Spleen (tissue), 13 donors: ENCODE measurements at places on chromosomes 12 and 14. TPM values are rescaled to one million over a fixed set of nuclear protein-coding genes. Genes with fewer than 3 reads are reported as not detected.
A peak's percentile ranks its signal among the peaks of the same experiment; 100 is the strongest.

Gene DIABLO
- 30.5 TPM for total RNA-seq

Gene CLEC2D
- 76.2 TPM for total RNA-seq

Gene TAS2R9
- not detected for total RNA-seq

Gene KRT74
- total RNA-seq: not detected

Gene RAD9B
- 1.4 TPM for total RNA-seq

Gene TC2N
- 37.0 TPM for total RNA-seq

Gene TESPA1
- 13.7 TPM for total RNA-seq

- peak overlapping the region; percentile 81 for H3K27ac ChIP-seq
- H3K4me1 ChIP-seq: peaks cover 38% of the 10 kb centered on the region
- no peaks in the 10 kb centered on the region for H3K27me3 ChIP-seq
- H3K4me3 ChIP-seq: no peak overlapping the region
- no peak for DNase-seq
- no peaks in the 10 kb centered on the region for H3K36me3 ChIP-seq
These were observed 24.5 kb downstream of the JDP2 start for GRCh38 chr14:75452324-75452723.

DNA sequence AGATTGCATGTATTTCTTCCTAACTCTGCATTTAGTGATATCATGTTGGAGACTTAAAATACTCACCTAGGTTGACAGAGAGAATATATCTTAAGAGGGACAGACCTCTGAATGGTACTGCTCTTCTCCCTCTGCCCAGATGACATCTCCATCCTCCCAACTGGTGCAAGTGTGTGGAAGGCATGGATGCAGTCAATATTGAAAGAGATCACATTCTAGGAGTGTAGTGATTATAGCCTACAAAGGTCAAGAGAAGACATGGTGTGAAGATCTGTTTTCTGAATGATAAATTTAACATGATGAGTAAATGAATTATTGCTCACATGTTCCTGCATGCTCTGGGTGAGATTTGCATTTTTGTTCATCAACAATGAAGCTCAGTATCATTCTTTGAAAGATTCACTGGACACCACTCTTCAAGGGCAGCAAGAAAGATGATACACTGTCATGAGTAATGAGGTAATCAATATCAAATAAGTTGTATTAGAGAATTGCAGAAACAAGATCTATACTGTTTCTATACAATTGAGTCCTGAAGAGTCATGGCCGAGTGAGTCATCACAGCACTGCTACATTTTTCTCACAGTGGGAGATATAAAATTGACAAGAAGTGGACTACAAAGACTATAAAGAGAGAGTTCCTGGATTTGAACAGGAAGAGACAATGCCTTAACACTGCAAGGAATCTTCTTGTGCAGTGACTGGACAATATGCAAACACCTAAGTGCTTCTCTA is 183.3 kb upstream of the KRR1 start:
- H3K4me1 ChIP-seq: no peaks in the 10 kb centered on the region
- DNase-seq: no peak
- H3K36me3 ChIP-seq: no peaks in the 10 kb centered on the region
- H3K4me3 ChIP-seq: no peak overlapping the region

DNA sequence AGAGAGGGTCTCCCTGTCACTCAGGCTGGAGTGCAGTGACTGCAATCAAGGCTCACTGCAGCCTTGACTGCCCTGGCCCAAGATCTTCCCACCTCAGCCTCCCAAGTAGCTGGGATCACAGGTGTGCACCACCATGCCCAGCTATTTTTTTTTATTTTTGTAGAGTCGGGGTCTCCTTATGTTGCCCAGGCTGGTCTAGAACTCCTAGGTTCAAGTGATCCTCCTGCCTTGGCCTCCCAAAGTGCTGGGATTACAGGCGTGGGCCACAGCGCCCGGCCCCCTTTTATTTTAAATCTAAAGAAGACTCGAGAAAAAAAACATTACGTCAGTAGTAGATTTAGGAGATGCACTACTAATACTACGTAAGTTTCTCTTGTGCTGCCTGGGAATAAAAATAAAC is 14.3 kb downstream of the FOS start:
- H3K27ac ChIP-seq: peak overlapping the region; percentile 97
- peaks cover 33% of the 10 kb centered on the region for H3K4me1 ChIP-seq
- H3K36me3 ChIP-seq: no peaks in the 10 kb centered on the region
- H3K27me3 ChIP-seq: no peaks in the 10 kb centered on the region
- no peak for DNase-seq
- H3K4me3 ChIP-seq: no peak overlapping the region

- H3K4me1 ChIP-seq: no peaks in the 10 kb centered on the region
- no peak overlapping the region for H3K27ac ChIP-seq
- H3K36me3 ChIP-seq: no peaks in the 10 kb centered on the region
- no peak for DNase-seq
- H3K27me3 ChIP-seq: no peaks in the 10 kb centered on the region
These were observed 30.5 kb upstream of the LMNTD1 start for GRCh38 chr12:25583545-25583944.

DNA sequence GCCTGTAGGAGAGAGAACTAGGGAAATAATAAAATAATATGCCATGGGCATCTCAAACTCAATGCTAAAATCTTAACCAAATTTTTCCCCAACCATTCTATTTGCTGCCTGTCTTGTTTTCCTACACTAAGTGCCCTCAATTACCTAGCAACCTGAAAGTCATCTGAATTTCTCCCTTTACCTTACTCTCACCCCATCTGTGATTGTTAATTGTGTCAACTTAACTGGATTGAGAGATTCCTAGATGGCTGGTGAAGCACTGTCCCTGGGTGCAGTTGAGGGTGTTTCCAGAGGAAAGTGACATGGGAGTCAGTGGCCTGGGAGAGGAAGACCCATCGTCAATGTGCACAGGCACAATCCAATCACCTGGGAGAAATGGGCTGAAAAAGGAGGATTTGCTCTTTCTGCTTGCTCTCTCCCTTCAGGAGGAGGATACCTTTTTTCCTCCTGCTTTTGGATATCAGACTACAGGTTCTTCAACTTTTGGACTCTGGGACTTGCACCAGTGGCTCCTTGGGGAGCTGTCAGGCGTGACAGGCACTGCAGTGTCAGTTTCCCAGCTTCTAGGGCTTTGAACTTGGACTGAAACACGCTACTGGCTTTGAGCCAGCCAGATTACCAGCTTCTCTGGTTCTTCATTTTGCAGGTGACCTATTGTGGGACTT is 100.1 kb downstream of the PPP1R12A start:
- no peak for DNase-seq
- no peaks in the 10 kb centered on the region for H3K27me3 ChIP-seq
- peaks cover 24% of the 10 kb centered on the region for H3K4me1 ChIP-seq
- no peak overlapping the region for H3K27ac ChIP-seq
- peaks cover 30% of the 10 kb centered on the region for H3K36me3 ChIP-seq
- no peak overlapping the region for H3K4me3 ChIP-seq

DNA sequence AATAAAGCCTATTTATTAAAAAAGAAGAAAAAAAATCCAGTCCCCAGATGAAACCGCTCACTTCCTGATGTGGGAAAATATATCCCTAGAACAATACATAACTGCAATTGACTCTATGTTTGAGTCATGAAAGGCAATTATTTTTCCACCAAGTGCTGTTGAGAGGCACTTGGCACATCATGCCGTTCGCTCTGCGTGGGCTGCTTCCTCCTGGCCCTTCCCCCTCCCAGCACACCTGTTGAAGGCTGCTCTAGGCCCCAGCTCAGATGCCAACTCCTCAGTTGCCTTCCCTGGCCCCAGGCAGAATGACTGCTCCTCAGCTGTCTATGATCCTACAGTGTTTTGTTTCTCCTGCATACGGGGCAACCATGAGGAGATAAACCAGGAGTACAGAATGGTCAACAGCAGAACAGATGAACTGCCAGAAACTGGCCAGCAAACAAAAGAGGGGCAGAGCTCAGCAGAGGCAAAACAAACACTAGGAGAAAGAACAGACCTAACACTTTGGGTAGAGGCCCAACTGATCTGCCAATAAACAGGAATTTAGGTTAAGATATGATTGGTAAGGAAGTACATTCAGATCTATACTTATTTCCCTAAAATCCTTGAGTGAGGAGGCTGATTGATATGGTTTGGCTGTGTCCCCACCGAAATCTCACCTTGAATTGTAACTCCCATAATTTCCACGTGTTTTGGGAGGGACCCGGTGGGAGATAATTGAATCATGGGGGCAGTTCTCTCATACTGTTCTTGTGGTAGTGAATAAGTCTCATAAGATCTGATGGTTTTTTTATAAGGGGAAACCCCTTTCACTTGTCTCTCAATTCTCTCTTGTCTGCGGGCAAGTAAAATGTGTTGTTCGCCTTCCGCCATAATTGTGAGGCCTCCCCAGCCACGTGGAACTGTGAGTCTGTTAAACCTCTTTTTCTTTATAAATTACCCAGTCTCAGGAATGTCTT is 58.6 kb downstream of the SLC38A1 start:
- H3K27me3 ChIP-seq: no peaks in the 10 kb centered on the region
- H3K4me3 ChIP-seq: no peak overlapping the region
- peak overlapping the region; percentile 72 for H3K27ac ChIP-seq
- peaks cover 100% of the 10 kb centered on the region for H3K4me1 ChIP-seq
- H3K36me3 ChIP-seq: peaks cover 45% of the 10 kb centered on the region
- DNase-seq: peak; percentile 89

- H3K27ac ChIP-seq: no peak overlapping the region
- H3K36me3 ChIP-seq: no peaks in the 10 kb centered on the region
- H3K4me3 ChIP-seq: no peak overlapping the region
- no peaks in the 10 kb centered on the region for H3K27me3 ChIP-seq
- H3K4me1 ChIP-seq: no peaks in the 10 kb centered on the region
These were observed 24.8 kb upstream of the TMEM132D start for GRCh38 chr12:129928643-129929042.

DNA sequence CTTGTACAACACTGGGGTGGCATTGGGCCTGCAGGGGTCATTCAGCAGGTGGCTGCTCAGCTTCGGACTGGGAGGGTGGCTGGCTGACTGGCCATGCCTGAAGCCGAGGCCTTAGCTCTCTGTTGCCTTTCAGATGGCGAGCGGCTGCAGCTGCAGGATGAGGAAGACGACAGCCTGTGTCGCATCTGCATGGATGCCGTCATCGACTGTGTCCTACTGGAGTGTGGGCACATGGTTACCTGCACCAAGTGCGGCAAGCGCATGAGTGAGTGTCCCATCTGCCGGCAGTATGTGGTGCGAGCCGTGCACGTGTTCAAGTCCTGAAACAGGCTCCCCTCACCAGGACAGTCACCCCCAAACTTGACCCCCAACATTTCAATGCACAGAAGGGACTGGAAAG is 23.3 kb downstream of the RNF34 start:
- DNase-seq: no peak
- H3K4me3 ChIP-seq: no peak overlapping the region
- peaks cover 100% of the 10 kb centered on the region for H3K36me3 ChIP-seq
- no peak overlapping the region for H3K27ac ChIP-seq

- no peak overlapping the region for H3K27ac ChIP-seq
- H3K4me3 ChIP-seq: no peak overlapping the region
- no peak for DNase-seq
These were observed 5.9 kb upstream of the RTL1 start for GRCh38 chr14:100909439-100909838.

DNA sequence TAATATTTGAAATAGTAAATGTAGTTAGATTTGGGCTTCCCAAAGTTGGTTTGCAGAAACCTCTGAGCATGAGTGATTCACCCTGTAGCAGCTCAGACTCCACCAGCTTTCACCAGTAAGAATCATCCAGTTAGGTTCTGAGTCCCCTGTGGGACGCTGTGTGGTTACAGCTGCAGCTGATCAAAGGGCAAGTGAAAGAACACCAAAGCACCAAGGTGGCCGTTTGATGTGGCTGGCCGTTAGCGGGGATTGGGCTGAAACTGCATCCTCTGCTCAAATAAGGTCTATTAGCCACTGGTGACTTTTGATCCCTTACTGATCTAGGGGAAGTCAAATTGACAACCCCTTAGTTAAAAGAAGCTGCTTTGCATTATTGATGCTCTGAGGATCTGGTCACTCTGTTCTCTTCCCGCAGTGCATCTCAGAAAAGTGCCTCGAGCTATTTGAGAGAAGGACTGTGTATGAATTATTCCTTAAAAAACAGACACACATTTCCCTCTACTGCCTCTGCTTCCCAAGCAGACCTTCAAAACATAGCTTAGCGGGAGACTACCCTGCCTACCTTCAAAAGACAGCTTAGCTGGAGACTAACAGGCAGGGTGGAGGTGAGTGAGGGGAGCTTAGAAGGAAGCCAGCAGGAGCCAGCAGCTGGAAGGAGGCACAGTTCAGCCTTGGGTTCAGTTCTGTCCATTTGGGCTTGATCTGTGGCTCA is 3.7 kb downstream of the ABHD12B start:
- H3K4me1 ChIP-seq: peaks cover 28% of the 10 kb centered on the region
- no peak for DNase-seq
- no peak overlapping the region for H3K4me3 ChIP-seq
- no peaks in the 10 kb centered on the region for H3K36me3 ChIP-seq

- H3K27ac ChIP-seq: no peak overlapping the region
- H3K4me1 ChIP-seq: no peaks in the 10 kb centered on the region
- H3K27me3 ChIP-seq: no peaks in the 10 kb centered on the region
- DNase-seq: no peak
These were observed 222.9 kb upstream of the LMO3 start for GRCh38 chr12:16828891-16829290.

- no peak overlapping the region for H3K4me3 ChIP-seq
- no peaks in the 10 kb centered on the region for H3K27me3 ChIP-seq
- H3K36me3 ChIP-seq: no peaks in the 10 kb centered on the region
- no peak overlapping the region for H3K27ac ChIP-seq
- no peak for DNase-seq
These were observed 120.4 kb downstream of the LRRIQ1 start for GRCh38 chr12:85156569-85156968.

- no peaks in the 10 kb centered on the region for H3K36me3 ChIP-seq
- no peaks in the 10 kb centered on the region for H3K27me3 ChIP-seq
- no peak overlapping the region for H3K27ac ChIP-seq
These were observed 217.3 kb upstream of the CPNE8 start for GRCh38 chr12:39122562-39123204.

DNA sequence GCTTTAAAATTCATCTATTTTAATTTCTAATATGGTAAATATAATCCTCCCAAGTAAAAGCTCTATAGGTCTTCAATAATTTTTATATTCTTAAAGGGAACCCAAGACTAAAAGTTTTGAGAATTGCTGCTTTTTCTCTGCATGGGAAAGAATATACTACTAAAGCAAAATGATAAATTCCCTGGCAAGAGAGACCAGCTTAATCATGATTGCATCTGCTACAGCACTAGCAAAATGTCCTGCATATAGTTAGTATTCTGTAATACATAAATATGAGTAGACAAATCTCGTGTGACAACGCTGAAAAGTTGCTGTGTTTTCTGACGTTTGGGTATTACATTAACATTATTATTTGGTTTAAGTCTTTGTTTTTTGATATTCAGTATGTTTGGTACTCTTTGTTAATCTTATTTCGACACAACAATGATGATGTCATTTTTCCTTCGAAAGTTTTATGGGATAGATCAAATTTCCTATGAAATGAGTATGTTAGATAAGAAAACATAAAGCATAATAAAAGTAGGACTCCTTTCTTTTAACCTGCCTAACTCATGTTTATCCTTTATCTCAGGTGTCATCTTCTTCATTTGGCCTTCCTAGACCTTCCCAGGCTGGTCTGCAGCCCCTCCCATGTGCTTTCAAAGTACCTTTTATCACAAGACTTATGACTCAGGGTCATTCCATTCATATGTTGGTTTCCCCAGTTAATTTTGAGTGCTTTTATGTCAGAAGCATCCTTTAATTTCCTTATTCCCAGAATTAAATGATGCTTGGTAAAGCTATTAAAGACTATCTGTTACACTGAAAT is 321.9 kb downstream of the RAD51B start:
- H3K27me3 ChIP-seq: no peaks in the 10 kb centered on the region
- no peak overlapping the region for H3K4me3 ChIP-seq
- DNase-seq: no peak
- no peaks in the 10 kb centered on the region for H3K36me3 ChIP-seq

GRCh38 chr12:64720884-64721283 is 38.3 kb downstream of the GNS start:
- H3K27me3 ChIP-seq: no peaks in the 10 kb centered on the region
- H3K36me3 ChIP-seq: peaks cover 100% of the 10 kb centered on the region
- H3K4me3 ChIP-seq: no peak overlapping the region
- H3K27ac ChIP-seq: no peak overlapping the region
